ENCODE measurements at places on chromosomes 5 and 9. TPM values are rescaled to one million over a fixed set of nuclear protein-coding genes. Genes with fewer than 3 reads are reported as not detected.

The ZBED3 gene
- total RNA-seq, result 7.6 TPM

DNA sequence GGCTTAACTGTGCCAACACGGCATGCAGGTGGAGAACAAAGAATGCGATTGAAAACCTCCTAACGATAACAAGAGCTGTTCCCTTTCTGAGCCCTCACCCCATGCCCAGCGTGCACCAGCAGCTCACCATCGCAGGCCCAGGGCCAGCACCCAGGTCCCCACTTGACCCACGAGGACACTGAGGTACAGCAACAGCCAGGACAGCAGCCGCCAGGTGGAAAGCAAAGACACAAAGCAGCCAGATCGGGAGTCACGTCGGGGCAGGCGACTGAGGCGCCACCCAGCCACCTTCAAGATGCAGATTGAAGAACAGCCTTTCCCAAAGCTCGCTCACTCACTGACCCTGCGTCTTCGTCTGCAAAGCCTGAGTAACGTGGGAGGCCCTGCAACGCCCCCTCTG, 6.9 kb upstream of the SEC16A start:
- no peak for DNase-seq
- H3K4me1 ChIP-seq, result peaks cover 3% of the 10 kb centered on the region
- H3K4me3 ChIP-seq, result no peak overlapping the region
- H3K27ac ChIP-seq, result no peak overlapping the region

The INSL4 gene
- not detected for total RNA-seq

The PLAC8L1 gene
- total RNA-seq, result 0.49 TPM

- no peak overlapping the region for H3K4me3 ChIP-seq
- no peak for DNase-seq
- peaks cover 48% of the 10 kb centered on the region for H3K4me1 ChIP-seq
- H3K27me3 ChIP-seq, result no peaks in the 10 kb centered on the region
Observed at GRCh38 chr5:149526845-149527590, 24.2 kb downstream of the CSNK1A1 start.

The WDR31 gene
- 2.6 TPM for total RNA-seq

GRCh38 chr9:3247211-3247610, 278.6 kb downstream of the RFX3 start:
- peaks cover 10% of the 10 kb centered on the region for H3K4me1 ChIP-seq
- no peak overlapping the region for H3K4me3 ChIP-seq
- H3K36me3 ChIP-seq, result no peaks in the 10 kb centered on the region
- H3K27me3 ChIP-seq, result no peaks in the 10 kb centered on the region

- H3K27ac ChIP-seq, result no peak overlapping the region
- H3K4me3 ChIP-seq, result no peak overlapping the region
- H3K36me3 ChIP-seq, result no peaks in the 10 kb centered on the region
- H3K4me1 ChIP-seq, result no peaks in the 10 kb centered on the region
- peak; percentile 64 for DNase-seq
Observed at GRCh38 chr9:114653556-114654159, 3.9 kb downstream of the TEX53 start.
